ENCODE measurements at places on chromosomes 7 and 10.

DNA sequence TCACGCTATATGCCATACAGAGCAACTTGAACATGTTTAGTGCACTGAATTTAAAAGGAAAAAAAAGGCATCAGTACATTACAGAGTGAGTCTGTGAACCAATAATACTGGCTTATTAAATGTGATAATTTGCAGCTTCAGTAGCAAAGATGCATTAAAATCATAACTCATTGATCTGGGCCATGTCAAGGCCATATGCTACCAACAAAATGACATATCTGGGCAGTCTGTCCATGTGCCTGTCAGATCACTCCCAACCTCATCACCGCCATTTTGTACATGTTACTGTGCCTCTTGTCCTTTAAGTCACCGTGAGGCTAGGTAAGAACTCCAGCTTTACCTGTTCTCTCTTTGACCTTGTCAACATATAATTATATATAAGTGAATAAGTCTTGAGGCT, 307.4 kb upstream of the LRGUK start:
- no peak for DNase-seq

- DNase-seq, result no peak
Observed at GRCh38 chr10:7343040-7343439, 67.8 kb downstream of the SFMBT2 start.

- peak; percentile 22 for DNase-seq
Observed at GRCh38 chr10:7260412-7260900, 150.4 kb downstream of the SFMBT2 start.

GRCh38 chr10:102069071-102069470, 3.9 kb downstream of the HPS6 start:
- no peak for DNase-seq

- DNase-seq, result no peak
Observed at GRCh38 chr10:131125511-131126225, 185.9 kb downstream of the TCERG1L start.

DNA sequence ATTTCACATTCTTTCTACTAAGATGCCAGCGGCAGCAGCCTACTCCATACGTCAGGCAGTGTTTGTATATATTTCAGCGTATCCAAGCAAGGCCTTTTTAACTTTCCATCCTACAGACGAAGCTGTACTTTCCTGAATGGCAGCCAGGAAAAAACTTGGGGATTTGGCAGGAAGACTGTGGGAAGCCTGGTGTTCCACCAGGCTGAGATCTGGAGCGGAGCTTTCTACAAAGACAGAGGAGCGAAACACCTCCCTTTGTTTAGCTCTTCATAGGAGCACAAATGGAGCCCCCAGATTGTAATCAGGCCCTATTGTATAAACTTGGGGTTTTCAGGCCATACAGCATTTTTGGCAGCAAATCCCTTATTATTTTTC, 143.8 kb downstream of the TES start:
- no peak for DNase-seq

- no peak for DNase-seq
Observed at GRCh38 chr7:79093421-79093820, 360.0 kb downstream of the MAGI2 start.

DNA sequence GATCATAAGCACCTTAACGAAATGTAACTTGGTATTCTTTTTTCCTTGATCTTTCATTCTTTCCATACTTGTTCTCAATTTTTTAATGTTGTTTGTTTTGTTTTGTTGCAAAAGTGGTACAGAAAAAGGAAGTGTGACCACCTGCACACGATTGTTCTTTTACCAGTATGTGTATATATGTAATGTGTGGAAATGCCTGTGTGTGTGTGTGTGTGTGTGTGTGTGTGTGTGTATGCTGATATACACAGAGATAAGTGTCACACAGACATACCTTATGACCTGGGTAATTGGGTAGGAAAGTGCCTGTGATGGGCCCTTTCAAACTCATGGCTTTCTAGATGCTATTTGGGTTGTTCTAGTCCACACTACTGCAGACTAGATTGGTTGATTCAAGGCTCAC, 14.0 kb downstream of the INHBA start:
- no peak for DNase-seq
